ENCODE measurements at places on chromosomes 5 and 9.

DNA sequence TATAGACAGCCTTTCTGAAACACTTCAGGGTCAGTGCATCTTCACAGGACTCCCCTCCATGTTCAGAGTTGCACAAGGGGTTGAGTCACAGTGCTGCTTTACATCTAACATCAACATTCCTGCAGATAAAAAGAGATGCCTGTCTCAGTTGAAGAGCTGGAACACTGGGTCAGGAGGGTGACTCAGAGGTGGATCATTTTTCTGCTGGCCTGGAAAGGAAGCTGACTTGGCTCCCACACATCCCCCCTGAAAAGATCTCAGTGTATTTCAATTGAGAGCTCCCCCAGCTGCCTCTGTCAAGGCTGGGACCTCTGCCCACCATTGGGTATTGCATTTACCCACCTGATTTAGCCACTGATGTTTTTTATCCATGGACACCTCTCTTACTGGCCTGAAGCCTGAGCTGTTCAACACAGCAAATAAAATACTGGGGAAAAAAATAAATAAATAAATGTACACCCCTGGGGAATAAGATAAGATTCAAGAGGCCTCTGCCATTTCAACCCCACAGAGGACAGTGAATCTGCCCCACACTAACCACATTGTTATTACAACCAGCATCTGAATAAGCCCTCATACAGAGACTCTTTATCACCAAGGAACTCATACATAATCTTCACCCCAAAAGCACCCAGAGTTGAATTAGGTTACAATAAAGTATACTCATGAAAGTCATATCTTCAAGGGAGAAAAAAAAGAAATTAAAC is 716.4 kb downstream of the SEMA5A start:
- no peak for DNase-seq

DNA sequence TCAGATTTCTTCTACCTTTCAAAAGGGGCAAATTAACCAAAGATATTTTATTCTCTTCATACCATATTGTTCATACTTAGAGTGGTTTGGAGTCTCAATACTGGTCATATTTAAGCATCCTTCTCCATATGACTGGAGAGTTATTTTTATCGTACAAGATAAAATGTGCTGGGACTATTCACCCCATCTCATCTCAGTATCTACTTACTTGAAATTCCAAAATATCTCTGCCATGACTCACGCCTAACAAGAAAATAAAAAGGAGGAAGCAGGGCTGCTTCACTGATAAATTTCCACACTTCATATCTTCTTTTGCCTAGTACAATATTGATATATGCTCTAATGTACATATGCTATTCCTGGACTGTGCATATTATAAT is 277.9 kb upstream of the CDH9 start:
- DNase-seq, result no peak

DNA sequence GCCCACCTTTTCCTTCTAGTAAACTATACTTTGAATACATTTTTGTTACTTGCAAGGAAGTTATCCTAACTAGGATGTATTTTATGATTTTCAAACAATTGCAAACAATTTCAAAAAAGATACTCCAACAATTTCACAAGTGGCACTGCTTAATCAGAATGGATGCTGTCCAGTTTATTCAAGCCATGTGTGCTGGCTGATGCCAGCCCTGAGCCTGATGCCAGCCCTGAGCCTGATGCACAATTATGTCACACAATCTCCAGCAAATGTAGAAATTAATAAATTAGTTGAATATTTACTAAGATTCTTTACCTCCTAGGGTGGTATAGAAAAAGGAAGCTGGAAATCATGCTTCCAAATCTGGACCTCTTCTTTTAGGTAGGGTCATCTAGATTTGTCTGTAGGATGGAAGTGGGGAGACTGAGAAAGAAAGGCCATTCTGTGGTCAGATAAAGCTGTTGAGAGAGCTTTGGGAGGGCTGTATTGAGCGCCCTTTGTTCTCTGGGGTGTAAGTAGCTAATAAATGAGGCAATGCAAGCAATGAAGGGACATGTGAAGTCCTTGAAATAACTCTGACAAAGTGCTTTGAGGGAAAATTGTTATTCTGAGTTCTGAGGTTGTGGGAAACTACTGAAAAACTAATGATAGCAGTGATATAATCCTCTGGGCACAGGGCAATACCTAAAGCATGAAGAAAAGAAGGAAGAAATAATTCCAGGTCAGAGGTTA is 5.8 kb upstream of the C6 start:
- DNase-seq, result no peak

DNA sequence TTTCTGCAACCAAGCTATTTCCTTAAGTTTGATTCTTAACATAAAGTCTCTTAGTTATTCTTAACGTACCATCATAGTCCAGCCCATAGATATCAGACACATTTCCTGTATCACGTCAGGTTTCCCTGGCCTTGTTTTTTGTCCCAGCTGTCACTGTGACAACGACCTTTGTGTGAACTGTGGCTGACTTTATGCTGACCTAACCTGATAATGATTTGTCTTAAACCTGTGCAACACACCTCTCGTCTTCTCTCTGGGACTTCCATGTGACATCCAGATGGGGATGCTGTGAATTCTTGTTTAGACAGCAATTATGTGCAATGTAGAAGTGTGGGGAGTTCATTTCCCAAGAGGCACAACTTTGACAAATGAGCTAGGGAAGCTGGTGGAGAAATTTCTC is 662.8 kb downstream of the PTPRD start:
- DNase-seq, result no peak

- DNase-seq, result no peak
These were observed 12.3 kb downstream of the CCNH start for GRCh38 chr5:87400305-87400899.

DNA sequence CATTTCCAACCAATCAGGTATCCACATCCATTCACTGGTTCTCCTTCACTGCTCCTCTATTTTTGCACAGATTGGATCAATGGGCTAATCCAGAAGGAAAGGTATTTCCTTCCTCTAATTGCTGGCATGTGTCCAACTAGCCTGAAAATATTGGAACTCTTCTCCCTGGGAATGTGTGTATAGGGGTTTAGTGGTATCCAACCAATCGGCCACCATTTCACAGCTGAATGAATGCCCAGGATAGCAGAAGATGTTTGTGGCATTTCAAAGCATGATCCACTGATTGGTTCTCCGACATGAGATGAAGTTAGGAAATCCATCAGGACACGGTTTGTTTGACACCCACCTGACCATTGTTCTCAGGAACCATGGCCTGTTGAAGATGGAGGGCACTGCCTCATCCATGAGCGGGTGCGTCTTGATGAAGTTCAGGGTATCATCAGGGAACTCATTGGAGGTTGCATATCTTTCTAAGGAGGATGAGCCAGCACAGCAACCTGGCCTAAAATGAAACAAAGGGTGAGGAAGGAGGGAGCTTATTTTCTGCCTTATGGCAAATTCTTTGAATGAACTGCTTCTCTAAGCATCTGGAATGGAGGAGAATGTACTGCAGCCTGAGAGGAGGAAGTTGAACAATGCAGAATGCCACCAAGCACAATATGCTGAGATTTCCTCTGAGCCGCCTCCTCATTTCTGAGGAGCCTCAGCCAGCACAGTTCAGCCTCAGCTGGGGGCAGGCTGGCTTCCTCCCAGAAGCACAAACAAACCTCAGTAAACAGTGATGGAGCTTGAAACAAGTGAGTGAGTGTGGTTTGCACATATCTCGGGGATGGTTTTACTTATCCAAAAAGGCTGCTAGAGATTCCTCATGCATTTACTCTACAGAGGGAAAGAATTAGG is 94.6 kb downstream of the SEMA6A start:
- DNase-seq, result no peak

GRCh38 chr5:104526866-104527265 is 964.3 kb upstream of the NUDT12 start:
- no peak for DNase-seq

DNA sequence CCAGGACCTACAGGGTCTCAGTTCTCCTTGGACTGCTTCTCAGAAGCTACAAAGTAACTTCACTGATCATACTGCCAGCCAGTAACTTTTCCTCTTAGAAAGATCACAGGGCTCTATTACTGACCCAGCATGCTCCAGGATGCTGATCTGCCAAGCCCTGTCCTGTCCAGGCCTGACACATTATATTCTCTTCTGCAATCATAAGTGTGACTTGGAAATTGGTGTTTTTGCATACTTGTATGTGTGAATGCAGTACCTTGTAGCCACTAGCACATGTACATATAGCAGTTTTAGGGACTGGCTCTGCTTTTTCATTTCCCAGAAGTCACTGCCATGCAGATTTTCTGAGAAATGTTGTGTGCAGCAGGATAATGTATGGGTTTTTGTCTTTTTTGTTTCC is 40.1 kb upstream of the CCNH start:
- DNase-seq, result no peak

DNA sequence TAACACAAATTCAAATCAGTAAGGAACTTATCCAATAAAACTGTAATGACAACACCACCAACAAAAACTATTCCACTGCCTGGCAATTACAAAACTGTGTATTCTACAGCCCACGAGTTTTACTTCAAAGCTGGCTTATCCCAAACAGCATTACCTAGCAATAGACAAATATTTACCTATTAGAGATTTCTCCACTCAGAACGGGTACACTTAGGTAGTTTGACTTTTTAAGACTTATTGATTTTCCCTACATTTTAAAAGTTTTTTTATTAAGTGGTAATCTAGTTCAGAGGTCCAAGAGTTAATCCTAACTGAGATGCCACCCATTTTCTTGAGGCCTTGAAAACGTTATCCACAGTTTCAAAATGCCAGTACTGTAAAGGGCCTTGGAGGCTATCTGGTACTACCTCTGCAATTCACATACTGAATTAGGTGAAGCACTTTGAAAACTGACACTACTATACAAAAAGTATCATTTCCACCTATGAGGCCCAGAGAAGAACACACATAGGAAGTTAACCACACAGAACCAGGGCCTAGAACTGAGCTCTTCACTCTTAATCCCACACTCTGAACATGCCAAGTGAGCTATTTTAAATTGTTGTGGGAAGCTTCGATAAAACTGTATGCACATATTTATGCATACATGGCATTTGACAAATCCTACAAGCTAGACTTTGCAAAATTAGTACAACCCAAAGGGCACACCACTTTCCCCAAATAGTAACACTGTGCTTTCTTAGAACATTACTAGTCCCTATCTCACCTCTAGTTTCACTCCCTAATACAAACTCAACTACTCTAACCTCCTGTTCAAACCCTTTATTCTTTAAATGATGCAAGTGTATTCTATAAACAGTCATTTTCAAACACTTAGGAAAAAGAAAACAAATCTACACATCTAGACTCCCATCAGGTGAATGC is 2.1 kb downstream of the NADK2 start:
- DNase-seq, result no peak

DNA sequence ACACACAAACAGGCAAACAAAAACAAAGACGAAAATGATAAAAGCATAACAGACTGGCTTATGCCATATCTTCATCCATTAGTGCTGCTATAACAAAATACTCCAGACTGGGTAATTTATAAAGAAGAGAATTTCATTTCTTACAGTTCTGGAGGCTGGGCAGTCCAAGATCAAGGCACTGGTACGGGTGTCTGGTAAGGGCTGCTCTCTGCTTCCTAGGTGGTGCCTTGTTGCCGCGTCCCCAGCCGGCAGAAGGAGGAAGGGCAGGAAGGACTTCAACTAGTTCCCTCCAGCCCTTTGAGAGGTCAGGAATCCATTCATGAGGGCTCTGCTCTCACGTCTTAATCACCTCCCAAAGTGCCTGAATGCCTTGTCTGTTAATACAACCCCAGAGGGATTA is 122.6 kb downstream of the BOD1 start:
- no peak for DNase-seq

DNA sequence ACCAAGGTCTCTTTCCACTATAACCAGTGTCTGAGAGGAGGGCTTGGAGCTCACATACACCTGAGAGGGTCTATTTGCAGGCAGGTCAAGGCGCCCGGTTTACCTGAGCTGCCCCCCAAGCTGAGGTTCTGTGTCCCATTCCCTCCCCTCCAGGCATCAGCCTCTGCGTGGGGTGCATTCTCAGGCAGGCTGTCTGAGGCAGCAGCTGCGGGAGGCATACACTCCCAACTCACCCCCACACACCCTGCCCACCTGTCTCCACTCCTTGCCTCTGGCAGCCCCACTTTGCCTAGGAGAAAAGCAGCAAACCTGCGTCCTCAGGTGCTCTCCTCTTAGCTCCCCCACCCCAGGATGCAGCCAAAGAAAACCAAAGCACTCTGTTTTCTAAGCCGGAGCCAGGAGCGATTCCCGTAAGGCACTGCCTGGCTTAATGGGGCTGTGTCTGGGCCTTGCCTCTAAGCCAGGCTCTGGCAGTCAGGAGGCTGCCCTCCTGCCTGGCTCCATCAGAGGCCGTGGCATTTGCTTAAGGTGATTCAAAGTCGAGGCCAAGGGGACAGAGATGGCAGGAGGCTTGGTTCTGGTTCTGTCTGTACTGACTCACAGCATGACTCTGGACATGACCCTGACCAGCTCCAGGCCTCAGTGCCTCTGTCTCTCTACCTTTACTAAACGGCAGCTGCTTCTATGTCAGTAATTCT is 139.2 kb upstream of the TRIM32 start:
- DNase-seq, result no peak

- no peak for DNase-seq
These were observed 9.0 kb downstream of the GPSM1 start for GRCh38 chr9:136336156-136336870.

DNA sequence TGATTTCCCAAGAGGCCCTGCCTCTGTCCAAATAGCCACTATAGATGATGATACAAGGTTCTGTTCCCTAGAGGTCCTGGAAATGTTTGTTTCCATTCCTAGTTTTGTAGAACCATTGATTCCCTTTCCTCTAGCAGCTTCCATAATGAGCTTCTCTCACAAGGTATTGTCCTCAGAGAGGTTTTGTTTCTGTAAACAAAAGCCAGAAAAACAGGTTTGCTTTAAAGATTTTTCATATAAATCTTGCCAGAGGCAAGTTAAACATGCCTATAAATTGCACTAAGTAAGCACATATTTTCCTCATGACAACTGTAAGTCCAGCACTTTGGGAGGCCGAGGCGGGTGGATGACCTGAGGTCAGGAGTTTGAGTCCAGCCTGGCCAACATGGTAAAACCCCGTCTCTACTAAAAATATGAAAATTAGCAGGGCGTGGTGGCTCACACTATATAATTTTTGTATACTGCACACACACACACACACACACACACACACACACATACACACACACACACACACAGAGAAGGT is 1787.7 kb downstream of the EFNA5 start:
- no peak for DNase-seq

DNA sequence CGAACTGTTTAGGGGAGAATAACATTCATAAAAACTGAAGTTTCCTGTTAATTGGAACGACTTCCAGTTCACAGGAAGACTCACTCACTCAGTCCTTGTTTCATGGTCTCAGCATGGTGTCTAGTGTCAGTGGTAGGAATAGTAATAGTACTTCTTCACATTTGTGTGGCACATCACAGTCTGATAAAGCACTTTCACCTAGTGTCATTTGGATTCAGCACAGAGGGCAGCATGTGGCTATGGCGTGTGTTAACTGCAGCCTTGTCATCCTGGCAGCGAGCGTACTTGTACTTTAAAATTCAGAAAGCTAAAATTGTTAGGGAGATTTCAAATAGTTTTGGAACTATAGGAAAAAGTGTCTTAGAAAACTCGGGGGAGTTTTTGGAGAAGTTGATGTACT is 72.4 kb downstream of the VCAN start:
- no peak for DNase-seq

Measured in anterior cingulate cortex (tissue), 58 donors.